Upper lobe of right lung (tissue), 1 donor: ENCODE measurements at places on chromosomes 6 and 20.
A peak's percentile ranks its signal among the peaks of the same experiment; 100 is the strongest.

GRCh38 chr6:25329982-25330381 lies 50.8 kb downstream of the CARMIL1 start:
- no peak for DNase-seq

- no peak for DNase-seq
Measured at GRCh38 chr6:75024828-75025227, 181.0 kb downstream of the COL12A1 start.

DNA sequence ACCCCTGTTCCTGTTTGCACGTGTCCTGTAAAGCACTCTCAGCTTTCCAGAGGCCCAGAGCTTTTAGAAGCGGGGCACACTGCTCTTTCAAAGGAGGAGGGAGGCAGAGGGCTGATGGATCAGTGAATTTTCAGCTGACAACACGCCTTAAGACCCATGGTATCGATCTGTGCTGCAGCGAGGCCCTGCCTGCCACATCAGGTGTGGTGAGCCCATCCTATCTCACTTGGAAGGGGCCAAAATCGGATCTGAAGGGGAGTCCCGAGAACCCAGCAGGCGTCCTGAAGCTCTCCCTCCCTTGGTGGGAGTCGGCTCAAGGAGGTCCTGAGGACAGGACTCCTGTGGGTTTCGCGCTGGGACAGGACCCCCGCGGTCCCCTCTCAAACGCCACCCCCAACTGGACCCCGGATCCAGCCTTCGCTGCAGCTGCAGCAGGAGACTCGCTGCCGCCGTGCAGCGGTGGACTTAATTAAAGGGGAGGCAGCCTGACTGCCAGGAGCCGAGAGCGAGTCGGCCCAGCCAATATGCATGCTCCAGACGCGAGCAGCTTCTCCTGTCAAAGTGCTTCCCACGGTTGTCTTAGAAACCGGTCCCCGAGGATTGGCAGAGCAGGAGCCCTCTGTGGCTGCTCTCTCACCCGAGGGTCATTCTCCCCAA lies 580.0 kb upstream of the ZNF337 start:
- no peak for DNase-seq

DNA sequence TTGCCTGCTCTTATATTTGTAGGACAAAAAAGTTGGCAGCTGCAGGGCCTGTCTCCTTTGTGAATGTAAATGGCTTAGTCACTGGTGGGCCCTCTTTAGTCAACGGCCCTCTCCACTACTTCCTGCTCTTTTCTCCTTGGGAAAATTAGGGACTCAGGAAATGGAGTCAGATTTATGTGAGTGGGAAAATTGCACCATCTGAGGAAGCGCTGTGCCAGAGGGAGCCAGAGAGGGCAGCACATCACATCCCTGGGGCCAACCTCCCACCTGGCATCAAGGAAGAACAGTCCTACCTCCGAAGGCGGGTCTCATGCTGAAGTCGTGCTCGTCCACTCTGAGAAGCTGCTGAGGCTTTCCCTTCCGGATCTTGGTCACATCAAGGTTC lies 15.6 kb downstream of the GABRR2 start:
- DNase-seq = no peak

DNA sequence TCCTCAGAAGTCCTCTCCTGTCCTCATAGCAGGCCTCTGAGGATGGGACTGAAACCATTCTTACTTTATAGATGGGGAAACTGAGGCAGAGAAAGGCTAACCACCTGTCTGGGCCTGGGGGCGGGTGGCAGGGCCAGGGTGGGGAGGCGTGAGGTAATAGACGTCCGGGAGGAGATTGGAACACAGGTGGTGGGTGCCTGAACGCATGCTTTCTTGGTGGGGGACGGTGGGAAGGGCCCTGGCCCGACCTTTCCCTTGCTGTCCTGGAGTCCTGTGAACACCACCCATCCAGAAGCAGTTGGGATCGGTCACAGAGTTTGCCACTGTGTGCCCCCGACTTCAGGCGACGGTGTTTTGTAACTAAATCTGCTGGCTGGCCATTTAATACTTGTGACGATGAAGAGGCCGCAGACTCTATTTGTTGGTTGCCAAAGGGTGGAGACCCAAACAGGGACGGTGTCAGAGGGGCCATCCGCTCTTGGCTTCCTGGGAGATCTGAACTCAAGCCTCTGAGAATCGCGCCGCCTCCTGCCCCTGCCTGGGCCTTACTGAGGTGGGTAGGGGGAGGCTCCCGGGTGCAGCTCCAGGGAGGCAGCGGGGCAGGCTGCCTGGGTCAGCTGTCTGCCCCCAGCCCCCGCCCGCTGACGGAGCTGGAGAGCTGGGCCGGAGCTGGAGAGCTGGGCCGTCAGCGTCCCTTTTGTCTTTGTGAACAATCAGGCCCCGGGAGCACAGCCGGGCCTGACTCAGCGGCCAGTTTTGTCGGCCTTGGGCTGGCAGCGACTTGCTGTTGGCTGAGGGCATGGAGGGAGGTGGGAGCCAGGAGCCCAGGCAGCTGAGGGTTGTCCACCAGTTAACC lies 4.1 kb downstream of the RBM38 start:
- peak; percentile 68 for DNase-seq

DNA sequence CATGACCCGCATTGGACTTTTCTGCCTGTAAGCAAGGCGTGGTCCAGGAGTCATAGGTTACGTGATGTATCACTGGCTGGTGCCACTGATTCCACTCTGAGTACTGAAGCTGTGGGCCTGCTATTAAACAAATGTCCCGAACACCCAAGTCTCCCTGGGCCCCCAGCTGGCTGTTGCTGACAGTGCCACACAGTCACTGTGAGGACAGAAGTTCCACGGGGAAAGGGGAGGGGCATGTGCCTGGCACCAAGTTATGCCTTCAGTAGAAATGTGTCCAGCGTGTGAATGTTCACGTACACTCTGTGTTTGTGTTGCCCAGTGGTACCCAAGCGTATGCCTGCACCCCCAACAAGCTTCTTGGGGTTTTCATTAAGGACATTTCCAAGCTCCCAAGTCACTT lies 171.4 kb upstream of the QKI start:
- DNase-seq = no peak

- DNase-seq = no peak
Measured at GRCh38 chr6:35170891-35171290, 29.8 kb upstream of the TCP11 start.

DNA sequence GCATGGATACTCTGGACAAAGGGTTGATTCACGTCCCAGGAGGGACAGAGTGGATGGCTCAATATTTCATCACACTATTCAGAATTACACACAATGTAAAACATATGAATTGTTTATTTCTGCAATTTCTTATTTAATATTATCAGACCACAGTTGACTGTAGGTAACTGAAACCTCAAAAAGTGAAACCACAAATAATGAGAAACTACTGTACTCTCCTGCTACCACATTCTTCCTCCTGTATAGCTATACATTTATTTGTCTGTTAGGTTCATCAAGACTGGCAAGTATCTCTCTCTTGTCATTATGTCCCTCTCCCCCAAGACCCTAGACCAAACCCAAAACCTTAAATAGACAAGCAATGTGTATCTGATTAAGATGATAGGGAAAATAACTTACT lies 60.0 kb downstream of the SYCP2 start:
- DNase-seq = no peak

DNA sequence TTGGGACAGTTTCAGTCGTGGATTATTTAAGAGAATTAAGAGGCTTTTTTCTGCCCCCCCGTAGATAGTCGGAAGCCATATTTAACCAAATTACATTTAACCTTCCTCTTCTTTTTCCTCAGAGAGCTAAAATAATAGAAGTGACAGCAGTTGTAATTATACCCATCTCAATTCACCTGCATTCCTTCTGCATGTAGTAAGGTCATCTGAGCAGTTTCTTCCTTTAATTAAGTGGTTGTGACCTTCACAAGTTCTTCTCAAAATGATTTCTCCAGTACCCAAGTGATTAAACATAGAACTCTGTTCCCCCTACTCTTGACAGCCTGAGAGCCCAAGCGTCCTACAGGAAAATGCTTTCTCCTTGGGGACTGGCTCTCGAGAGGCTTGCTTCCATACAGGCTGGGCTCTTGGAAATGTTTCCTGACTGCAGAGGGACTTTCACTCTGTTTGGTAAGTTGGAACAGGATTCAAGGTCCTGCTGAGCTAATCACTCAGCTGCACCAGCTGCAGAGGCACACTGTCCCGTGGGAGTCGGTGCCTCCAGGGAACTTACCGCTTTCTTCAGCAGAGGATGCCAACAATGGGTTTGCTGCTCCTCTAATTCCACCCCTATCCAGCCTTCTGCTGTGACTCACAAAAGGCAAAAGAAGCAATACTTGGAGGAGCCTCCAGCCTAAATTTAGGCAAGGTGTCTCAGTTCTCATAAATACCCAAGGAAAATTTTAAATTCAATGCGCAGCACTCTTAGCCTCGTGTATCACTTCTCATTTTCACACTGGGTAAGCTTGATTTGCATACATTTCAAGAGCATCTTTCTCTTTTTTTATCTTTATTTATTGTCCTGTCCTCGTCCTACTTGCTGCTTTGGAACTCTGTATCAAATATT lies 414.9 kb downstream of the KIF16B start:
- DNase-seq = no peak
